ENCODE measurements at places on chromosomes 6 and 20. TPM values are rescaled to one million over a fixed set of nuclear protein-coding genes. Genes with fewer than 3 reads are reported as not detected.

The GFRA4 gene
- total RNA-seq: not detected

The TNFRSF21 gene
- 267 TPM for total RNA-seq

The BTNL2 gene
- not detected for total RNA-seq

The BPIFB4 gene
- total RNA-seq: not detected

The CABLES2 gene
- total RNA-seq: 4.0 TPM

The COL9A1 gene
- total RNA-seq: 0.47 TPM

The NOX3 gene
- total RNA-seq: not detected

The GHRH gene
- not detected for total RNA-seq

The CYP24A1 gene
- total RNA-seq: 10.4 TPM

The MAP7 gene
- total RNA-seq: 37.0 TPM

The ABCC10 gene
- total RNA-seq: 52.7 TPM

The TSPO2 gene
- total RNA-seq: not detected

The LST1 gene
- total RNA-seq: 6.7 TPM

The PKHD1 gene
- total RNA-seq: 13.3 TPM
